ENCODE measurements at places on chromosomes 6 and 20.

GRCh38 chr6:144601221-144601620 is 316.1 kb downstream of the UTRN start:
- no peaks in the 10 kb centered on the region for H3K27me3 ChIP-seq
- H3K36me3 ChIP-seq: no peaks in the 10 kb centered on the region
- no peaks in the 10 kb centered on the region for H3K4me1 ChIP-seq
- no peak overlapping the region for H3K4me3 ChIP-seq
- H3K27ac ChIP-seq: no peak overlapping the region

DNA sequence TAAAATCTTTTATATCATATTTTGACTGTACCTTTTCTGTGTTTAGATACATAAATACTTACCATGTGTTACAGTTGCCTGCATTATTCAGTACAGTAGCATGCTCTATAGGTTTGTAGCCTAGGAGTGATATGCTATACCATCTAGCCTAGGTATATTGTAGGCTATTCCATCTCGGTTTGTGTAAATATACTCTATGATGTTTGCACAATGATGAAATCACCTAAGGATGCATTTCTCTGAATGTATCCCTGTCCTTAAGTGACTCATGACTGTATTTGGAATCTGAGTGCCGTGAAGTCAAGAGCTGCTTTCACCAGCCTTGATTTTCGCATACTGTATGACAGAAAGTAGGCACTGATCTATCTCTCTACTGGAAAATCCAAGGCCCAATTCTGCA is 129.9 kb downstream of the UTRN start:
- peaks cover 3% of the 10 kb centered on the region for H3K4me1 ChIP-seq
- H3K4me3 ChIP-seq: no peak overlapping the region
- H3K36me3 ChIP-seq: no peaks in the 10 kb centered on the region
- H3K27me3 ChIP-seq: no peaks in the 10 kb centered on the region
- no peak for DNase-seq

DNA sequence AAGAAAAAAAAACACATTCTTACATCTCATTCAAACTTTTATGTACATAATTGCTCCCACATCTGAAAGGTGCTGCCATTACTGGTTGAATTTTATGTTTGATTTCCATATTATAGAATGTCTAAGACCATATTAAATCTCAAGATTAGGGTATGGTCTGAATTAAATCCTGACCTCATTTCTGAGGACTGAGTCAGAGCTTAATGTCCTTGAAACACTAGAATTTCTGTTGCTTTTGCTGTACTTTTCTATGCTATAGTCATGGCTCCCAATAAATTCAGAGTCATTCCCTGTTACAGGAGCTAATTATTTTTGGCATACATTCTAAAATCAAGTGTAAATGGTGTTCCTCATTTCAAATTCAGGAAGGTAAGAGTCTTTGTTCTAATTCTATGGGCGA is 285.3 kb upstream of the MANEA start:
- DNase-seq: no peak
- peaks cover 4% of the 10 kb centered on the region for H3K4me1 ChIP-seq
- H3K4me3 ChIP-seq: no peak overlapping the region
- H3K27me3 ChIP-seq: no peaks in the 10 kb centered on the region
- H3K27ac ChIP-seq: no peak overlapping the region

GRCh38 chr20:18144541-18145099 is 7.0 kb downstream of the KAT14 start:
- no peak overlapping the region for H3K4me3 ChIP-seq
- peaks cover 2% of the 10 kb centered on the region for H3K4me1 ChIP-seq
- H3K36me3 ChIP-seq: peaks cover 3% of the 10 kb centered on the region
- peak overlapping the region; percentile 16 for H3K27ac ChIP-seq
- no peaks in the 10 kb centered on the region for H3K27me3 ChIP-seq

GRCh38 chr6:21836772-21837425 is 243.3 kb downstream of the SOX4 start:
- peaks cover 2% of the 10 kb centered on the region for H3K4me1 ChIP-seq
- DNase-seq: peak; percentile 53
- peak overlapping the region; percentile 68 for H3K27ac ChIP-seq
- no peaks in the 10 kb centered on the region for H3K36me3 ChIP-seq
- H3K27me3 ChIP-seq: no peaks in the 10 kb centered on the region
- no peak overlapping the region for H3K4me3 ChIP-seq

GRCh38 chr6:108174371-108175175 is 8.8 kb downstream of the NR2E1 start:
- no peak overlapping the region for H3K4me3 ChIP-seq
- peak; percentile 89 for DNase-seq
- no peaks in the 10 kb centered on the region for H3K4me1 ChIP-seq
- peaks cover 77% of the 10 kb centered on the region for H3K27me3 ChIP-seq
- H3K27ac ChIP-seq: no peak overlapping the region

- DNase-seq: no peak
- H3K36me3 ChIP-seq: no peaks in the 10 kb centered on the region
- no peak overlapping the region for H3K27ac ChIP-seq
Observed at GRCh38 chr6:145749632-145750031, 14.3 kb upstream of the EPM2A start.

GRCh38 chr6:166286839-166287271 is 21.3 kb downstream of the PRR18 start:
- no peak overlapping the region for H3K27ac ChIP-seq
- H3K27me3 ChIP-seq: no peaks in the 10 kb centered on the region
- no peaks in the 10 kb centered on the region for H3K36me3 ChIP-seq
- H3K4me3 ChIP-seq: no peak overlapping the region
- H3K4me1 ChIP-seq: no peaks in the 10 kb centered on the region

- H3K36me3 ChIP-seq: no peaks in the 10 kb centered on the region
- no peaks in the 10 kb centered on the region for H3K27me3 ChIP-seq
- H3K4me1 ChIP-seq: no peaks in the 10 kb centered on the region
- no peak overlapping the region for H3K27ac ChIP-seq
- peak; percentile 74 for DNase-seq
Observed at GRCh38 chr6:97669191-97670031, 386.4 kb upstream of the MMS22L start.

DNA sequence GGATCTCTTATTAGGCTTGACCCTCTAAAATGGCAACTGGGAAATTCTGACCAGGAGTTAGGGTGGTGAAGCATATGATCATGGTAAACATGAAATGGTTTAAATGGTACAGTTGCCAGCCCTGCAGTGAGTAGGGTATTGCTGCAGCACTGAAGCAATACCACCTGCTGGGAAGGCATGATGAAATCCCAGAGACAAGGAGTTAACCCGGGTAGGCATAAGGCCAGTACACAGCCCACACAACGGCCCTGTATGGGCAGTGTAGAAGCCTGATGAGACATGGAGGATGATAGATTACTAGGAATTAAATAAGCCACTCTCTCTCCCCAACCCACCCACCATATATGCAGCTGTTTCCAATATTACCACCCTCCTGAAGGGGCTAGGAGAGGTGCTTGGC is 197.4 kb upstream of the MOCS1 start:
- H3K27ac ChIP-seq: no peak overlapping the region
- no peaks in the 10 kb centered on the region for H3K4me1 ChIP-seq
- H3K4me3 ChIP-seq: no peak overlapping the region
- H3K36me3 ChIP-seq: no peaks in the 10 kb centered on the region
- no peaks in the 10 kb centered on the region for H3K27me3 ChIP-seq

DNA sequence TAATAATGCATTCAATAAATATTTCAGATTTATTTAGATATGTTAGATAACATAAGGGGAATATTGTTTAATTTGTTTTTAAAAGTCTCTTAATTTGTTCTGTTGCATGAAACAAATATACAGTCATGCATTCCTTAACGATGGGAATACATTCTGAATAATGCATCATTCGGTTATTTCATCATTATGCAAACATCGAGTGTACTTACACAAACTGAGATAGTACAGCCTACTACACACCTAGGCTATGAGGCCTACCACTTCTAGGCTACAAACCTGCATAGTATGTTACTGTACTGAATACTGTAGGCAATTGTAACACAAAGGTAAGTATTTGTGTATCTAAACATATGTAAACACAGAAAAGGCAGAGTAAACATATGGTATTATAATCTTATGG is 118.7 kb downstream of the EPHA7 start:
- no peak overlapping the region for H3K4me3 ChIP-seq
- H3K4me1 ChIP-seq: no peaks in the 10 kb centered on the region
- no peaks in the 10 kb centered on the region for H3K27me3 ChIP-seq
- DNase-seq: no peak
- no peaks in the 10 kb centered on the region for H3K36me3 ChIP-seq

DNA sequence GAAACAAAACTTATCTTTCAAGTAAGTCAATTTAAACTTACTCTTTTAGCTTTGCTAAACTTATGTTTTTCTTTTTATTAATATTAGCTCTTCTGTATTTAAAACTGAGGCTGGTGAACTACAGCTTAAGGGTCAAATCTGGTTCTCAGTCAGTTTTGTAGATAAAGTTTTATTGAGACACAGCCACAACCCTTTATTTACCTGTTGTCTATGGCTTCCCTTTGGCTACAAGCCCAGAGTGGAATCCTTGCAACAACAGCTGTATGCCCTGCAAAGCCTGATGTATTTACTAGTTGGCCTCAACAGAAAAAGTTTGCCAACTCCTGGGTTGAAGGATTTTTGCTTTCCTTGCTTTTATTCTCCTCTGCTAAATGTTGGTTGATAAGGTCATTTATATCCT is 491.4 kb upstream of the RNF217 start:
- DNase-seq: no peak
- H3K4me1 ChIP-seq: no peaks in the 10 kb centered on the region
- H3K36me3 ChIP-seq: no peaks in the 10 kb centered on the region
- no peak overlapping the region for H3K27ac ChIP-seq
